ENCODE measurements at places on chromosomes 13 and 19. TPM values are rescaled to one million over a fixed set of nuclear protein-coding genes. Genes with fewer than 3 reads are reported as not detected.

The ANKLE1 gene
- total RNA-seq: 0.92 TPM

The AP2S1 gene
- 82.1 TPM for total RNA-seq

The ZNF729 gene
- total RNA-seq: 0.23 TPM

The PLEKHJ1 gene
- total RNA-seq: 49.8 TPM

The SGTA gene
- total RNA-seq: 40.6 TPM

The ZNF99 gene
- total RNA-seq: 0.92 TPM

The FCAR gene
- total RNA-seq: 0.92 TPM

The NECTIN2 gene
- total RNA-seq: 27.5 TPM

The ARHGAP35 gene
- 108 TPM for total RNA-seq
